ENCODE measurements at places on chromosomes 2 and 18.

GRCh38 chr18:13558124-13558523 lies 168.2 kb downstream of the FAM210A start:
- no peak for DNase-seq

- no peak for DNase-seq
Measured at GRCh38 chr2:194363878-194364277, 1293.1 kb upstream of the SLC39A10 start.

DNA sequence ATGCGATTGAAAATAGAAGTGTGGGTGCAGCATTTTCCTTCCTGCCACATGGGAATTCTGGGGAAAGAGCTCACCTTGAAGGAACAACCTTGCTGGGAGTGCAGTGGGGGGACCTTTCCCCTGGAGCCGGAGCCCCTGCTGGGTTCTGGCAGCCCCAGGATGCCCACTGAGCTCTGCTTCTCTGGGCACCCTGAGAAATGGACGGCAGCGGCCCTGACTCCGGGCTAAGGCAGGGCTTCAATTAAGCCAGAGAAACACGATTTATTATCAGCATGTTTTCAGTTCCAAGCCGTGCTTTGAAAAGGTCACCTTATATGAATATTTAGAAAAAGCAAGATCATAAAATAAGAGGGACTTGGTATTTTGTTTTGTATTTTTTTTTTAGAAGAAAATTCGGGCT lies 68.5 kb downstream of the KLHL29 start:
- no peak for DNase-seq

GRCh38 chr2:117199511-117199910 lies 615.0 kb upstream of the DDX18 start:
- no peak for DNase-seq

DNA sequence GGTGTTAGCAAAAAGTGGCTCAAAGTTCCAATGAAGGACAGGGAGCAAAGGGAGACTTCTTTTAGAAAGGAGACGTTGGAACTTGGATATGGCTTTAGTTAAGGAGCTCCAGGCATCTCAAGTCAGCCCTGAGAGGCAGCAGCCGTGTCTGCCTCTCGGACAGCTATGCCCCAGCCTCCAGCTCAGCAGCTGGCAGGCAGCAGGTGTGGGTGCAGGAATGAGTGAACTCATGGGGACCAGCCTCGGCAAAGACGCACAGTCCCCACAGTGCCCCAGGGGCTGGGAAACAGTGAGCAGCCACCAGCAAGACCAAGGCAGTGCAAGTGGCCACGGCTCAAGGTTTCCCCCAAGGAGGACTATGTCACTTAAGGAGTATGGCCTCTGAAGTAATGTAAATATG lies 1.6 kb upstream of the LRRFIP1 start:
- DNase-seq = no peak

DNA sequence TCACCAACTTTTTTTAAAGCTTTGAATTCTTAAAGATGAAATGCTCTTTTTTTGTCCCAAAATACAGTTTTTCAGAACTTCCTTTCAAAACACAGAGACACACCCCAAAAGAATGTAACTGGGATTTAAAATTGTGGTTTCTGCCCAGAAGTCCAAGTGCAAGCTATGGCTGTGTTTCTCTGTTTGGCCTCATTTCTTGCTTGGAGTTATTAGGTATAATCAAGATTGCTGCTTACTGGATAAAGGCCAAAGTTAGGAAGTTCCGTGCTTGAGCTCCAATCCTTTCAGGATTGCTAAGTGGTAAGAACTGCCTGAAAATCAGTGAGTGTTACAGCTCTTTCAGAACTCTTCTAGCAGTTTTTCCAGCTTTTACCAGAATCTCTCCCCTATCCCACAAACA lies 16.9 kb downstream of the ZBTB7C start:
- DNase-seq = no peak
